ENCODE measurements at places on chromosomes 2 and 18.
A peak's percentile ranks its signal among the peaks of the same experiment; 100 is the strongest.

GRCh38 chr2:3100386-3100785 is 277.2 kb downstream of the EIPR1 start:
- no peak for DNase-seq

DNA sequence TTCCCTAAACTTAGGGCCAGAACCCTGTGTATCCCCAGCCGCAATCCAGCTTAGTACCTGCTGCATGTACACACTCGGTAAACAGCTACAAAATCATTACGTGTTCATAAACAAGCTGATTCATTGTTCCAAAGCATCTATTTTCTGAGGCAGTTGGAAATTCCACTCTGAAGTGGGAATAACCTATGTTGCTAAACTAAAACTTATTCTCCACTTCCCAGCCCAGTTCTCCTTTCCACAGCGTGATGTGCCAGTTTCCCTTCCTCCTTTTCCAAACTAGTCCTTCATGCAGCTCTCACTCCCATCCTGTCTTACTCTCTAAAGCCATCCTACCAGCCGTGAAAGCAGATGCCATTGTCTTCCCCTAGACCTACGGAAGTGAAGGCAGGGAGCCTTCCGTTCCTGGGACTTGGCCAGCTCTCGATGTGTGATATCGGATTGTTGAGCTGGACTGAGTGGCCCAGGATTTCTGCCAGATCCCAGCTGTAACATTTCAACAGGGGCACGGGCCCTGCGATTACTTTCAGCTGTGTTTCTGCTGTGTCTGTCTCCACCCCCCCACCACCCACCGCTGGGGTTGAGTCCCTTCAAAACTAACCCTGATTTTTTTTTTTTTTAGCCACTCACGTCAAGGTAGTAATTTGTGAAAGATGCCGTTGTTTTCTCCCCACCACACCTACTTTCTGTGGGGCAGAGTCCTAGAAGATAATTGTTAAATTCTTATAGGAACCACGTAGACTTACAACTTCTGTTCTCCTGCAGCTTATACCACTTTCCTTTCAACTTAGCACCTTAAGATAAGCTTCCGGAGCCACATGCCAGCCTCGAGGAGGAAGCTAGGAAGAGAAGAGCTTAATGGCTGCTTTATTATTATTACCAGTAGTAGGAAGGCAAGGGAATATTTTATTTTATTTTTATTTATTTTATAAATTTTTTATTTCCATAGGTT is 100.9 kb downstream of the CRIM1 start:
- DNase-seq = no peak

DNA sequence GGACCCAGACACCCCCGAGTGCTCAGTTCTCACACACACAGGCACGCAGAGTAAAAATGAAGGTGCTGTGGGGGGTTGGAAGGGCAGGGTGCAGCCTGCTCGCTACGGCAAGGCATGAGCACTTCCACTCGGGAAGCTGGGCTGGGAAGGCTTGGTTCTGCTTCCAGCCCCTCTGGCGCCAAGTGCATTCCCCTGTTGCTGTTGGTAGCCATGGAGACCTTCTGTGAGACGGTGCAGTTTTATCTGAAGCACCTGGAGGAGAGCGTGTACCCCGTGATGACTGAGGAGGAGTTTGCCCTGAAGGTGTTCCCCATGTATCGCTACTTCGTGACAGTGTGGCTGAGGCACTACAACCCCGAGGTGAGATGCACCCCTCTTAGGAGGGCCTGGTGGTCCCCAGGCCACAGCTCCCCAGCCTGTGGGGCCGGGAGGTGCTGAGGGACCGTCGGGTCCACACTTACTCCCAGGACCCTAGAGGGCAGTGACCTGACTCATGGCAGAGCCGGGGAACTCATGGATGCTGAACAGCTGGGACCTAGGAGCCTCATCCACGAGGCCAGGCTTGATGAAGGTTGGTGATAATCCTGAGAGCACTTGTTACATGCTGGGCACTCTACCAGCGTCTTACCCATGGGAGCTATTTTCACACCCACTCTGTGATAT is 15.5 kb downstream of the MROH2A start:
- DNase-seq = no peak

DNA sequence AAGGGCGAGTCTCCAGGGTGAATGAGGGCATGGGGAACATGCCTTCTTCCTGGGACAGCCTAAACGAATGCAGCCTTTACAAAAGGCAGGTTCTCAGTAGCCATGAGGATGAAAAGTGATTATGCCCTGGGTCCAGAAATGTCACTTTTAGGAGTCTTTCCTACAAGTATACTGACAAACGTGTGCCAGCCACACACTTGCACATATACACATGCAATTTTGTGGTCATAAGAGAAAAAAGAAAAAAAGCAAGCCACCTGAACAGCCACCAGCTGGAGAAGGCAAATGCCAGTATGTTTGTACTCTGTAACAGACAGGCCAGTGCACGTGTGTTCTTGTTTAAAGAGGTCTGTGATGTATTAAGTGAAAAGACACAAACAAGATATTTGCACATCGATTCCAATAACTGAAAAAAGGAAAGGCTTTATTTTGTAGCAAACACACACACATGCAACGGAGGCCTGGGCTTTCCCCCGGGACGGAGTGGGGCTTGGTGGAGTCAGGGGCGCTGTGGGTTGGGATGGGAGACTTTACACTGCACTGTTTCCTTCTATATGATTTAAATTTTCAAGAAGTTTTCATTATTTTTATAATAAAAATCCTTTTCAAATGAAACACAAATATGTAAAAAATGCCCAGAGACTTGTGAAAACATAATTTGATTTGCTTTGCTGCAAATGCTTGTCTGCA is 108.4 kb downstream of the FAM210A start:
- no peak for DNase-seq

GRCh38 chr18:31482051-31482450 is 15.9 kb upstream of the DSG2 start:
- DNase-seq = no peak

DNA sequence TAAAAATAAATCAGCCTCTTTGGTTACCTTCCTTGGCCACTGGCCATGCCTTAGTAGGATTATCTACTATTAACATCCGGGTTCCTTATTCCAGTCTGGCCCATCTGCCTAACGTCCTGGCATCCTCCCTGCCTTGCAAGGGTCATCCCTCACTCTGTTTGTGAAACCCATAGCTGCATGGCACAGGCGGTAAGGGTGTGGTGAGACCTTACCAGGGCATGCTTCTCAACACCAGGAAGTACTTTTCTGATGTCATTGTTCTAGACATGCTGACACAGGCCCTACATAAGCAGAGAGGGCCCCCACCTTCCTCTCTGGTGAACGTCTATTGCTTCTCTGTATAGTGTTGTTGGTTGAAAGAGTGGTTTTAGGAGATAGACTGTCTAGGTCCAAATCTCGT is 296.8 kb upstream of the SPRED2 start:
- DNase-seq = no peak

DNA sequence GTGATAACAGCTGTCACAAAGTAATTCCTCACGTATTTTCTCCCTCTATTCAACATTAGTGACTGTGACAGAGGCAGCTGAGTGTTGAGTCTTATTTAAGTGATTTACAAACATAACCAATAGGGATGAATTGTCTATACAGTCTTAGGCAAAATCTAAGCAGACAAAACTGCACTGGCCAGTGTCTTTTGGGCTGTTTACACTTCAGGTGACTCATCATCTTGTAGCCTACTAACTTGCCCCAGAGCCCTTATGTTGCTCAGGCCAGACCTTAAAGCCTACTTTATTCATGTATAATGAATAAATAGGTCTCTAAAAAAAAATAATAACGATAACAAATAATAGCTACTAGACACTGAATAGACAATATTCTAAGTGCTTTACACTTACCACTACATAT is 17.2 kb downstream of the THOC1 start:
- DNase-seq = no peak

DNA sequence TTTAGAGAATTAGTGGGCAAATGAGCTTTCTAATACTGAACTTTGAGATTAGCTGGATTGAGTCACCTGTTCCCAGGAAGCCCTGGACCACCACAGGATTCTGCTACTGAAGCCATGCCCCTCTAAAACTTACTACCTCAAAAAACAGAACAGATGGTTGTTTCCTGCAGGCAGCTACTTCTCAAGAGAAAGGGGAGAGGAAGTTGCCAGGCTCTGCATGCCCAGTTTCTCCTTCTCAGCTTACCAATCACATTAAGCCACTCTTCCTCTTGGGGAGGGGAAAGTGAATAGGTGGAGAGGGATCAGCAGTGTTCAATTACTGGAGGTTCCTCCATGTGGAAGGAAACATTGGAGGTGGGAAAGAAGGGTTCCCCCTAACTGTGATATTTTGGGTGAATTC is 24.9 kb upstream of the C1GALT1C1L start:
- DNase-seq = no peak

DNA sequence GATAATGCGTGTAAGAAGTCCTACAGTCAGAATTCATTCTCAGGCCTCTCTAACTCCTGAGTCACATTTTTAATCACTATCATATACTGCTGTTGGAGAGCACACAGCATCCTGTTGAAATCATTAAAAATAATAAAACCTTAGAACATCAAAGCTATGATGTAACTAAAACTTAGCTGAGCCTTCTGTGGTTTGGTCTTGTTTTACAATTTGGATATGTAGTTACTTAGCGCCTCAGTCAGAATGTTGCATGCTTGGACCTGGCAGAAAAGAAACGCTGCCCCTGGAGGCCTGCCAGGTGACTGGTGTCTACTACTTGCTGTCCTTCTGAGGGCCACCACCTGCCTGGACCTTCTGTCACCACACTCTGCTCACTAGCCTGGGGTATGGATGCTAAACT is 261.1 kb upstream of the RASGRP3 start:
- DNase-seq = no peak

- no peak for DNase-seq
Observed at GRCh38 chr2:152234277-152234676, 58.7 kb upstream of the STAM2 start.

DNA sequence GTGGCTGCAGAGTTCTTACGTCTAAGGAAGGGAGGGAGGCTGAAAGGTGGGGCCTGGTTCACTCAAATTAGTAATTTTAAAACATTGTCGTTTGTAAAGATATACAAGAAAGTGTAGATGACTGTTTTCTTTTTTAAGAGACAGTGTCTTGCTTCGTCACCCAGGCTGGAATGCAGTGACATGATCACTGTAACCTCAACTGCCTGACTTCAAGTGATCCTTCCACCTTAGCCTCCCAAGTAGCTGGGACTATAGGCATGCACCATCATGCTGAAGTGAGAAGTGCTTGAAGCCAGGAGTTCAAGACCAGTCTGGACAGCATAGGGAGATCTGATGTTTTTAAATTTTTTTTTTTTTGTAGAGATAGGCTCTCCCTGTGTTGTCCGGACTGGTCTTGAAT is 52.9 kb downstream of the HNRNPLL start:
- no peak for DNase-seq

DNA sequence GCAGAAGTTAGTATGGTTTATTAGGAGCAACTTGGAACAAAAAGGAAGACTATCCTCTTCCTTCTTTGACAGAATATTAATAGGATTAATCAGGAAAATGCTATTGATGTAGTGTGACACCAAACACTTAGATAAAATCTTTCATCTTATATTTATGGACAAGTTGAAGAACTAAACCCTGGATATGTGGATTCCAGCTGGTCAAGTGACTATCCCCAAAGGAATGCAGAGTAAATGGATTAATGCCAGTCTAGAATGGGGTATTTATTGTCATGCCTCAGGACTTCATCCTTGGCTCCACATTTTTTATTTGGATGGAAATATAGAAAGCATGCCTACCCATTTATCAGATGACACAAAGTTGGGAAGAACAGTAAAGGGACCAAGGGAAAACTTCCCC is 124.0 kb upstream of the TTC39C start:
- DNase-seq = no peak

GRCh38 chr2:68316111-68316510 is 3.6 kb downstream of the CNRIP1 start:
- no peak for DNase-seq

DNA sequence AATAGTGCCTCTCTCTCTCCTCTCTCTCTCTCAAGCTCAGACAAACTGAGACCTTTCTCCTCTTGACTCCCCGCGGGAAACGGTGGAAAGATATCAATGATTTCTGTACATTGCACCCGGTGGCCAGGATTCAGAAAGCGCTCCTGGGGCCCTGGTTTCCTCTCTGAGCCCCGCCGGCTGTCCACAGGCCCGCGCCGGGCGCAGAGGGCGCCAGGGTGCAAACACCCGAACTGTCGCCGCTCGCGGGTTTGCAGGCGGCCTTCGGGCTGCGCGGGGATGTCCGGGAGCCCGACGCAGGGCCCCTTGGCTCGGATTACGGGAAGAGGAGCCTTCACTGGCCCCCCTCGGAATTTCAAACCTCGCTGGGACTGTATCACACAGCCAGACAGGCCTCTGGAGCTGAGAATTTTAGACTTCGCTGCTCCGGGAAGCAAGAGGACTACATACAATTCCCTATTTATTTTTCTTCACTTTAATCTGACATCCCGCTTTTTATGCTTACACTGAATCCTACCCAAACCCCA is 5.2 kb upstream of the EN1 start:
- DNase-seq = no peak

- DNase-seq = no peak
Observed at GRCh38 chr2:101854877-101855276, 136.9 kb upstream of the IL1R2 start.

DNA sequence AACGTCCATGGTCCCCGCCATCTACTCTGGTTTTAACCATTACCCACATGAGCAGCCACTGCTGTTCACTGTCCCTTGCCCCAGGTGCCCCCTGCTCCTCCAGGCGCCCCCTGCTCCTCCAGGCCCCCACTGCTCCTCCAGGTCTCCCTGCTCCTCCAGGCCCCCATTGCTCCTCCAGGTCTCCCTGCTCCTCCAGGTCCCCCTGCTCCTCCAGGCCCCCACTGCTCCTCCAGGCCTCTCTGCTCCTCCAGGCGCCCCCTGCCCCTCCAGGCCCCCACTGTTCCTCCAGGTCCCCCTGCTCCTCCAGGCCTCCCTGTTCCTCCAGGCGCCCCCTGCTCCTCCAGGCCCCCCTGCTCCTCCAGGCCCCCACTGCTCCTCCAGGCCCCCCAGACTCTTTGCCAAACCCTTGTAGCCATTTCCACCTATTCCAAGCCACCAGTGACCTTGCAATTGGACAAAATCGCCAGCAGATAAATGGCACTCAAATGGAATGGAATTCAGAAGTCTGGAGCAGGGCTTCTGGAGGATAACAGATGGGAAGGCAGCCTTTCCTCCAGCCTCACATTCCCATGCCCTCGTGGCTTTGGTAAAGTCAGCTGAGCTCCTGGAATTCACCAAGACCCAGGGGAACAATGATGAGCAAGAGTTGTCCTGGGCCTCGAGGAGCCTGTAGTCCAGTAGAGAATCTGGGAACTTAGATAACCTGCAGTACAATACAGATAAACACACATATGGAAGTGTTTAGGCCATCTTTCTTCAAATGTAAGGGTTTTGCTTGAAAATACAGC is 13.3 kb upstream of the RPL31 start:
- DNase-seq = no peak

DNA sequence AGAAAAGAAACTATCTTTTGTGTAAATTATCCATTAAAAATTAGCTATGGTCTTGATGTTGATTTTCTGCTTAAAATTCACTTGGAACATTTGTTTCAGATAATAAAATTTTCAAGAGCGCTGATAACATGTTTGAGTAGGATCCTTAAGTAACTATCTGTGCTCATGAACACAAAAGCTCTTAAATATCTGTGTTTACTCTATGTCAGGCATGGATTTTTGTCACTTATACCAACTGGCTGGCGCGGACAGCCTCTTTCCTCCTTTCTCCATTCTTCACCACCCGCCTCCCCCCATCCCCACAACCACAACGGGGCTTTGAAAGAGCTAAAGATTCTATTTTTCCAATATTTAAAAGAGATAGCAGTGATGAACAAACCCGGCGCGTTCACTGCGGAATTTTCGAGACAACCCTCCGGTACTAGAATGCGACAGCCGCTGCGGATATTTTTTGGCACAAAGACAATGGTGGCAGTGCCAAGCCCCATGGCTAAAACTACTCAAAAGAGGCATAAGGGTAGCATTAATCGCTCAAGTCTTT is 181.5 kb downstream of the TCF4 start:
- DNase-seq = peak; percentile 54

GRCh38 chr2:153786016-153786415 is 85.7 kb upstream of the GALNT13 start:
- DNase-seq = no peak
